ENCODE measurements at places on chromosomes 12 and 14. TPM values are rescaled to one million over a fixed set of nuclear protein-coding genes. Genes with fewer than 3 reads are reported as not detected.

NID2 gene
- 5.4 TPM for total RNA-seq

MIP gene
- not detected for total RNA-seq

TAS2R8 gene
- not detected for total RNA-seq

ENDOU gene
- not detected for total RNA-seq

GLT8D2 gene
- total RNA-seq: 1.5 TPM

TAS2R13 gene
- 0.13 TPM for total RNA-seq

ACOT6 gene
- not detected for total RNA-seq

RPL6 gene
- 831 TPM for total RNA-seq

UTP20 gene
- total RNA-seq: 6.8 TPM

LTBP2 gene
- 51.4 TPM for total RNA-seq

RASSF8 gene
- total RNA-seq: 65.9 TPM

A2M gene
- 98.2 TPM for total RNA-seq

DCN gene
- 318 TPM for total RNA-seq

ESPL1 gene
- 0.48 TPM for total RNA-seq

DNA sequence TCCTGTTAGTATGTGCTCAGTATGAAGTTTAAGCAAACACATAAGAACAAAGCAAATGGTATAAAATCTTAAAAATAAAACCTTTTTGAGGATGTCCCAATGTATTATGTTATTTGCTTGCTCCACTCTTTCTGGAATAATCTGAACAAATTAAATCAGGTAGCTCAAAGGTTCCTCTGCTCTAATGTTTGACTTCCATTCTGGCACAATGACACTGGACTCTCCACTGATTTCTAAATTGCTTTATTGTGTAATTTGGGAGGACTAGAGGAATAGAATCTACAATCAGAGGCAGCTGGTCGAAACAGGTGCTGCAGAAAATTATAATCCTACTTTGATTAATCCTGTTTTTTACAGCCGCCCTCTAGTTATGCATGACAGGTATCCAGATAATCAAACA, 523.7 kb upstream of the FOXG1 start:
- no peak for DNase-seq

DNA sequence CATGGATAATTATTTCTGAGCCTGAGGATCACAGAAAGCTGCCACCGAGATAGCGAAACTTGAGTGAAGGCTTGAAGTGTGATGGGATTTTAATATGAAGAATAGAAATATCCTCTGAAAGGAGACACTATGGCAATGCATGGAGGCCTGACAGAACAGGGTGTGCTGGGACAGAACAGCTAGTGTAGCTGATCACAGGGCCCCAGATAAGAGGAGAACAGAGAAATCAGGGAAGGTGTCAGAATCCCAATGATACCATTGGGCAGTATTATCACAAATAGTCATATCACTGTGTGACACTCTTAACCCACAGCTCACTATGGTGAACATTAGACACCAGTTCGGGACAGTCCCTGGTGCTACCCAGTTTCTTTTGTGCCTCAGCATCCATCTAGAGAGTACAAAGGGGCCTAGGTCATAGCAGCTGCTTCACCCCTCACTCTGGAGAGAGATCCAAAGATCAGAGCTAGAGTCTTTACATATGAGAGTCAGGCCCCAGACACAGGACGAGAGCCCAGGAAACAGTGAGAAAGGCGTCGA, 506 bp upstream of the OR10P1 start:
- DNase-seq: no peak

DNA sequence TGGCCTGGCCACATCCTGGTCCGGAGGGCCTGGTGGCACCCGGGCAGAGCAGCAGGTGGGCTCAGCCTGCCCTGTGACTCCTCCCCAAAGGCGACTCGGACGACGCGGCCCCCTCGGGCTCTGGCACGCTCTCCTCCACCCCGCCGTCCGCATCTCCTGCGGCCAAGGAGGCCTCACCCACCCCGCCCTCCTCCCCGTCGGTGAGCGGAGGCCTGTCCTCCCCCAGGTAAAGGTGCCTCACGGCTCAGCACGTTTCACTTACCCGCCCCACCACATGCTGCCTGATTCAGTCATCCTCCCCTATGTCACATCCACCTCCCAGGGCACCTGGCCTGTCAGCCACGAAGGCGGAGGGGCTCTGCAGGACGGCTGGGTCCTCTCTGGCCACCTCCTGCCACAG, 6.8 kb upstream of the TEX22 start:
- DNase-seq: peak; percentile 47

DNA sequence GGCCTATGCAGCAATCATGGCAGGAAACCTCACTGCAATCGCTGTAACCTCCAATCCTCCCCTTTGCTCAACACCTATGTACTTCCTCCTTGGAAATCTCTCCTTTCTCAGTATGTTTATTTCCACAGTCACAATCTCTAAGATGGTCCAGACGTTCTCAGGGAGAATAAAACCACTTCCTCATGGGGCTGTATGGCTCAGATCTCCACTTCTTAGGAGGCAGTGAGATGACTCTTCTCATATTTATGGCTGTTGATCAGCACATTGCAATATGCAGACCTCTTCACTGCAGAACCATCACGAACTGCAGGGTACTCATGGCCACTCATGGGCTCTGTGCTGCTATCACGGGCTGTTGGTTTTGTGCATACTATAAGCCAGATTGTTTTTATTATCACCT, 17.1 kb upstream of the OR4K17 start:
- DNase-seq: no peak

DNA sequence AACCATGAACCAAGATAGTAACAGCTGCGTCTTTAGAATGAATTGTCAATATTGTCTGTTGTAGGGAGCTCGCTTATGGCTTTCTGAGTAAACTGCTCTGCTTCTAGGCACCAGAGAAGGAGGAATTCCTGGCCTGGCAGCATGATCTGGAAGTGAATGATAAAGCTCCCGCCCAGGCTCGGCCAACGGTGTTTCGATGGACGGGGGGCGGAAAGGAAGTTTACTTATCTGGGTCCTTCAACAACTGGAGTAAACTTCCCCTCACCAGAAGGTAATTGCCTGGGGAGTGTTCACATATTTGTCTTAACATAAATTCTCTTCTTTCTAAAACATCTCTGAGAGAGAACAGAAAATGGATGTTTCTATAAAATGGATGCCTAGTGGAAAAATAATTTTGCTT, 4.3 kb downstream of the PRKAB1 start:
- DNase-seq: no peak

DNA sequence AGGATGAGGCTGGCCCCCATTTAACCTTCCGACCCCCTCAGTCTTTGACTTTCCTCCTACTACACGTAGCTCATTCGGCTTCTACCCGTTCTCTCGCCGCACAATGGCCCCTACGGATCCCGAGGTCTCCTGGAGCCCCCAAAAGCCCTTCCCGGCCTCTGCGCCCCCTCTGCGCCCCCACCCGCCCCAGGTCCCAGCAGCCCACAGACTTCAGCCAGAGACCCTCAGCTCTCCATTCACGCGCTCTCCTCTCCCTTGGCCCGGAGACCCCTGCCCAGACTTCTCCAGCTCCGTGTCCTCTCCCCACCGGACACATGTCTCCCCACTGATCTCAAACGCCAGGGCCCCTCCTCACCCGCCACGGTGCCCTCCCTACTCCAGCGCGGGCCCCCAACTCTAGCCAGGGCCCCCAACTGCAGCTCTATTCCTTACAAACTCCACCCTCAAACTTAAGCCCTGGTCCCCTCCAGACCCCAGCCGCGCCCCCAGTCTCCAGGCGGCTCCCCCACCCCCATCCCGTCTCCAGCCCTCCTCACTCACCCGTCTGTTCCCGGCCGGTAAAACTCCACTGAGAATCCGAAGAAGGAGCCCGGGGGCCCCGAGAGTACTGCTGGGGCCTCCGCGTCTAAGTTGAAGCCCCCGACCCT, 502 bp downstream of the ITGA5 start:
- DNase-seq: no peak

DNA sequence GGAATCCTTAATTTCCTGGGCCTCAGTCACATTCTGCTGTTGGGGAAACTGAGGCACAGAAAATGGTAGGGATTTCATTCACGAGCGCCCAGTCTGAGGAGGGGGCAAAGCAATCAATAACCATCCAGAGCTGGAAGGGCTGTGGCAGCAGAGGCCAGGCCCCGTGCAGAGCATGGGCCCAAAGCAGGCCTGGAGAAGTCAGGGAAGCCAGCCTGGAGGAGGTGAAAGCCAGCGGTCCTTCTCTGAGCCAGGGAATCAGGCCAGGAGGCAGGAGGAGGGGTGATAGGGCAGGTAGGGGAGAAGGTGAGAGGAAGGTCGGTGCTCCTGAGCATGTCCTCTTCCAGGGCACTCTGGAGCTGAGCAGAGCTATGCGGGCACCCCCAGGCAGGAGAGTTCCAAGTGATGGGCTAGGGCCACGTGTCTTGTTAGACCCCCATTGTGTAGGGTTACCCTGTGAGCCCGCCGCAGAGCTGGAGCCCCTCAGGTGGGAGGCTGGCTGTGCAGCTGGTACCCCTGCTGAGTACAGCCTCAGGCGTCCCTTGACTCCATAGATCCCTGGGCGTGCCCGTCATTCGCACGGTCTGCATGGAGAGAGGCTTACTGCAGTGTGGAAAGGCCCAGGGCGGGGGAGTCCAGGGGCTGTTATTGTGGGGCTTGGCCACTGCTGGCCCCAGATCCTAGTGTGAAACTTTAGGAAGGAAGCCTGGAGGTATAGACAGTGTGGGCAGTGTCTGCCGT, 4.8 kb downstream of the TNFAIP2 start:
- DNase-seq: no peak

DNA sequence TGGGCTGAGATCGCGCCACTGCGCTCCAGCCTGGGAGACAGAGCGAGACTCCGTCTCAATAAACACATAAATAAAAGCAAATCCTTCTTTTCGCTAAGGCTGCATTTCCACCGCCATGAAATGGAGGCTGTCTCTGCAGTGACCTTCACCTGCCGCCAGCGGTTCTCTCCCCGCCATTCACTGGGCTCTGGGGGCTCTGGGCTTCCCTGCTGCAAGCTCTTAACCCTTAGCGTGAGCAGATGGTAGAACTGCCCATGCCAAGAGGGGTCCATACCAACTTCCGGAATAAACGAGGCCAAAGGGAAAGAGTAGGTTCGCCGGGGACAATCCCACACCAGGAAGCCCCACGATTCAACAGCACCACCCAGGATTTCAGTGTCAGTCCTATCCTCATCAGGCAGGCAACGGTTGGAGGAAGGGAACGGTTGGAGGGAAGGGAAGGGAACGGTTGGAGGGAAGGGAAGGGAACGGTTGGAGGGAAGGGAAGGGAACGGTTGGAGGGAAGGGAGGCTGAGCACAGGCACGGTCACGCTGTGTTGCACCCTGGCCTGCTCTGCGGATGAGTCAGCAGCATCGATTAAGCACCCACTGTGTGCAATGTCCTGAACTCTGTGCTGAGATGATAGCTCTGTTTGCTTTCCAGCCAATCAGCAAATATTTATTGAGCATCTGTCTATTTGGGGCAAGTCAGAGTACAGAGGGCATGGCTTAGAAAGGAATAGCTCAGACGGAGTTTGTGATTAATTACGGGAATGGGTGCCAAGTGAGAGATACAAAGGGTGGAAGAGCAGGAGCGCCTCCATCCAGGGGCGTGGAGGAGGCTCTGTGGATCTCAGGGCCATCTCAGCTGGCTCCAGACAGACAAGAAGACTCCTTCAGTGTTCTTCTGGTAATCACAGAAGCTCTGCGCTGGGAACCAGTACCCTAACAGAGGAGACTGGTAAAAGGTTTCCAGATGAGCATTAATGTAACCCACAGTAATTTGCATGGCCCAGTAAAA, 77.9 kb downstream of the NINJ2 start:
- DNase-seq: no peak

GRCh38 chr12:94726236-94726835, 76.0 kb upstream of the TMCC3 start:
- DNase-seq: no peak

- DNase-seq: no peak
These were observed 11.5 kb upstream of the KRT5 start for GRCh38 chr12:52531566-52532300.

- DNase-seq: peak; percentile 75
These were observed 536 bp upstream of the WNT1 start for GRCh38 chr12:48977290-48978281.

DNA sequence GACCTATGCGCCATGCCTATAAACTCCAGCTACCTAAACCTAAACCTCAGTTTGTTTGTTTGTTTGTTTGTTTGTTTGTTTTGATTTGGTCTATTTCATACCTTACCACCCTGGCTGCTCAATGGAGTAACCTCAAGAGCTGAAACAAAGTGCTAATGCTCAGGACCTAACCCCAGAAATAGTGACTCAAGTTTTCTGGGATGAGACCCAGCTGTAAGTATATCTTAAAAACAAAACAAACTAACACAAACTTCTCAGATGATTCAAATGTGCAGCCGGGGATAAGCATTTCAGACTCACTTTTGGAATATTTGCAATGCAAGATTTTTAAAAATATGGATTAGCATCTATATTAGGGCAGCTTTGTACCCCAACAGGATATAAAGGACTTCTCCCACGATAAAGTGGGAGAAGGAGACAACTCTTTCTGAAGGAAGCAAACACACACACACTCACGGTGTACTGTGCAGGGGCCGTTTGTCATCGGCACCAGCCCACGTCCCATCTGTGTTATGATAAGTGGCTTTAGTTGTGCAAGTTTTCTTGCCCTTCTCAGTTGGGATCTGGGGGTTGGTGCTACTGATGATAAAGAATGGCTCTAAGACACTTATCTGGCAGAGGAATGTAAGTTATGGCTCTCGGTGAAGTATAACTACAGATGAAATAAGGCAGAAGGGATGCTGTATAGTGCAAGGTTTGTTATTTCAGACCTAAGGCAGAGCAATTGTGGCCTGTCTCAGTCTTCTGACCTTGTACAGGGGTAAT, 516.7 kb upstream of the TMEM132C start:
- DNase-seq: no peak

GRCh38 chr12:123094349-123095077, 56.4 kb downstream of the PITPNM2 start:
- DNase-seq: peak; percentile 81

GRCh38 chr14:33052943-33053342, 114.3 kb downstream of the NPAS3 start:
- DNase-seq: no peak

DNA sequence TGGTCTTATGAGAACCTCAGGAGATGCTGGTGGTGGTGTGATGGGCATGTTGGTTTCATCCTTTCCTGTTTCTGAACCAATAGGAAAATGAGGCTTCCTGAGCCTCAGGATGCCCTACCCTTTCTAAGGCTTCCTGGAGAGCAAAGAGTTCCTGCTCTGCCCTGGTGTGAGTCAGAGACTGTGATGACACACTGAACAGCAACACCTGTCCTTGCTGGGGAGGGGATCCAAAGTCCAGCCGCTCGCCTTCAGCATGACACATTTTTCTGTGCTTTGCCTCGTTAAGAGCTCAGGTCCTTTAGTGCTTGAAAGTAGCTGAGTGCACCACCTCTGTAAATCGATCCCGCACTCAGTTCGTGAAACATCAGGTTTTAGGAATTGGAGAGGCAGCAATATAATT, 116.0 kb downstream of the CACNA1C start:
- DNase-seq: no peak

GRCh38 chr12:67320614-67321295, 51.6 kb downstream of the CAND1 start:
- no peak for DNase-seq

GRCh38 chr12:39393179-39393578, 49.7 kb downstream of the KIF21A start:
- no peak for DNase-seq

Measured in psoas muscle (tissue), 8 donors.